Activated CD8-positive, alpha-beta memory T cell treated with anti-CD3 and anti-CD28 coated beads, Interleukin-2, amount 10 ng/mL, durations not matched to agents 7 days and 5 days (primary cell): ENCODE measurements at places on chromosomes 1 and 21.

- DNase-seq, result no peak
These were observed 305.1 kb downstream of the NPHP4 start for GRCh38 chr1:5686925-5687706.

- DNase-seq, result peak; percentile 90
These were observed 4.2 kb upstream of the ECE1 start for GRCh38 chr1:21294266-21294989.

GRCh38 chr1:71422221-71422620 is 341.4 kb upstream of the ZRANB2 start:
- DNase-seq, result no peak

GRCh38 chr1:35598895-35599294 is 25.8 kb downstream of the TFAP2E start:
- DNase-seq, result no peak

GRCh38 chr21:46334351-46335140 is 10.6 kb downstream of the PCNT start:
- DNase-seq, result no peak

DNA sequence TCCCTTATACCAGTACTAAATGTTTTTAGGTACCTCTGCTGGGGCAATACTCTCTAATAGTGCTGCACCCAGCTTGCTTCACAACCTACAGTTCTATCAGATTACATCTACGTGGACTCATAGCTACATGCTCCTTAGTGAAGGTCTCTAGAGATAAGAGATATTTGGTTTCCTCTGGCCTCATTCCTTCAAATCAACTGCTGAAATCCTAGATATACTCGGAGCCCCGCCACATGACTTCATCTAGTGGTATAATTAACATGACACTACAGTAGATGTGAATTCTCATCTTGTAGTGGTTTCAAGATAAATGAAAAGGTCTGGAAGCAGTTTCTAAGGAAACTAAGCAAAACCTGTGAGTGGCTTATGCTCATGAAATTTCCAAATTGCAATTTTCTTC is 115.4 kb downstream of the SMYD2 start:
- no peak for DNase-seq

GRCh38 chr1:149917571-149918144 is at the start of gene SV2A:
SV2A (minus strand) TSS chr1:149917844; CDS start chr1:149913840, 4,004 bp downstream.
- peak; percentile 61 for DNase-seq

- DNase-seq, result no peak
These were observed 119.6 kb downstream of the LRRC53 start for GRCh38 chr1:74392840-74393239.

- no peak for DNase-seq
These were observed 24.2 kb downstream of the ZBTB18 start for GRCh38 chr1:244075247-244075722.

DNA sequence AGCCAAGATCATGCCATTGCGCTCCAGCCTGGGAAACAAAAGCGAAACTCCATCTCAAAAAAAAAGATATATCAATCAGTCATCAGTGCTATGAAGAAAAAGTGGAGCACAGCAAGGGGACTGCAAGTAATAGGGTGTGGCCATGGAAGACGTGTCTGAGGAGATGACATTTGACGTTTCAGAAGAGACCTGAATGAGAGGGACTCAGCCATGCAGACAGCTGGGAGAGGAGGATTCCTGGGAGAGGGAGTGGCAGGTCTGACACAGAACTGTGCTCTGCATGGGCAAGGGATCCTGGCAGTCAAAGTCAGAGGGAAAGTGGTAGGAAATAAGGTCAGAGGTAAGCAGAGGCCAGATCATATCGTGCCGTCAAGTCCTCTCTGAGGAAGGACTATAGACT is 3.3 kb downstream of the LAX1 start:
- no peak for DNase-seq

- no peak for DNase-seq
These were observed 7.6 kb upstream of the EIF4G3 start for GRCh38 chr1:21184276-21184675.

DNA sequence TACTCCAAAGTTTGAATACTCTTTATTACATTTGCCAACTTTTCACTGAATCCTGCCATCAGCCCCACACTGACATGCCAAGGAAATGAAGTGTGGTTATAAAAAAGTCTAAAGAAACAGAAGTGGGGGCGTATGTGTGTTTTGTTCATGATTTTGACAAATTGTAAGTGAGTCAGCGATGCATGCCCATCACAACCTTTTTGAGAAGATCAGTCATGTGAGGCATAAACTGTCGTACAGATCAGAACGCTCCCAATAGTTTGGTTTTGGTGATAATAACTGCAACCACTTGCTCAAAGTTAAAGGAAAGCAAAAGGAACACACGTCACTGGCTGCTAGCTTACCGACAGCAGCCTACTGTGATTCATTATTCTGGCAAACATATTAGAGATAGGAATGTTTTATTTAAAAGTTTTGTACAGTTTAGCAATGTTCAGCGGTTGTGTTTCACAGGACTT is 95.6 kb downstream of the RGS2 start:
- no peak for DNase-seq

- no peak for DNase-seq
These were observed 5.2 kb upstream of the PLA2G2D start for GRCh38 chr1:20124456-20125057.

- DNase-seq, result no peak
These were observed 12.9 kb downstream of the EPB41 start for GRCh38 chr1:28927266-28927647.

- no peak for DNase-seq
These were observed 269.5 kb downstream of the DSCAM start for GRCh38 chr21:40577285-40578043.

GRCh38 chr1:247440001-247440620 is 17.8 kb downstream of the OR2B11 start:
- no peak for DNase-seq

GRCh38 chr21:42829954-42830353 is 49.4 kb downstream of the WDR4 start:
- DNase-seq, result peak; percentile 31

DNA sequence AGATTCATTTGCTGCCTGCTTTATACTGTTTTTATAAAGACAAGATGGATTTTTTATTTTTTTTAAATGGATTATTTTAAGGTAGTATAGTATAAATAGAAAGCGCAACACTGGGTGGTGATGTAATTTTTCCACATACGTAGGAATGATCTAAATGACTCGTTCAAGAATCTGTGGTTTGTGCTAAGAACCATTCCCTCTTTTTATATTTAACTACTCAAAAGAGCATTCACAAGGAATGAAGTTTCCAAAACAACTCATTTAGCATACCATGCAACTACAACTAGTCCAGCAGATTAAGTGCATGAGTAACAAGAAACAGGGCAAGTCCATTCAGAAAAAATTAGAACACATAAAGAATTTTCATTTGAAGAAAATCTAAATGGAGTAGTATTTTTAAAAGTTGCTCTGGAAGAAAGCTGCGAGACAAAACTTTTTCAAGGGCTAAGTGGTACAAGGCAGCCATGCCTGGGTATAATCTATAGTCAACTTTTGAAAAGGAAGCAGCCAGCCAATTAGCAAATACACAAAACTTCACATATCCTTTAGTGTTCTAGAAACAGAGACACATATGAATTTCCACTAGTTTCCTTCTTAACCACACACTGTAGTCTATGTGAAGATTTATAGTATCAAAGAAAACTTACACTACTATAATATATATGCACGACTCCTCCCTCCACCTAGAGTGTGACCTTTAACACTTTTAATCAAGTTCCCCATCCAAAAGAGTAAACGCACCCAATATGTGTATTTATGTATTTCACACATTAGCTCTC is 23.4 kb downstream of the GTF2B start:
- DNase-seq, result no peak

DNA sequence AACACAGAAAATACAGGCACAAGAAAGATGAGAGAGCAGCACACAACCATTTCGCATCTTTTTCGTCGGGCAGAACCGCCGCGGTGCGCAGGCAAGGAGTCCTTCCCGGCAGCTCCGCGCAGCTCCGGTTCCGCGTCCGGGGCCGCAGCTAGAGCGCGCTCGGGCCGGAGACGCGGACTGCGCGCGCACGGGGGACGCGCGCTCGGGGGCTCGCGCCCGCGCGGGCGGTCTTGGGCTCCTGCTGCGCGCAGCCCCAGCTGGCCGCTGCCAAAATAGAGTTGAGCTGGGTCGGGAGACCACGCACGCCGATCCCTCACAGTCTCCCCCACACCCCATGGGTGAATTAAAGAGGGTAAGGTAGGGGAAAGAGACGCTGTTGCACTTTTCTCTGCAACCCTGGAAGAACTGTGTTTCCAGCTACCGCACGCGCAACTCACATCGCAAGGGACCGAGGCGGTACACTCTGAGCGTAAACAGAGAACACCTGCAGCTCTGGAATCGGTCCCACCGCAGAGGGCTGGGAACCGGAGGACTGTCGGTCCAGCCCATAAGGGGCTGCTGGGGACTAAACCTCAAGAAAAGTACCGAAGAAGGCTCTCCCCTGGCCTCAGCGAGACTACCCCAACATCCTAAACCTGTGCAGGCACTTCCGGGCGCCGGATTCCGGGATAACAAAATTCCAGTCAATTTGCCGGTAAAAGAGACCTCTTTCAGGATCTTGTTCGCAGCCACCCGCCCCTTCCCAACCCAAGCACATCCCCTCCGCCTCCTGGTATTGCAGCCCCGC is 1.7 kb downstream of the NR5A2 start:
- no peak for DNase-seq

GRCh38 chr1:202282596-202283283 is 59.0 kb downstream of the UBE2T start:
- DNase-seq, result no peak

DNA sequence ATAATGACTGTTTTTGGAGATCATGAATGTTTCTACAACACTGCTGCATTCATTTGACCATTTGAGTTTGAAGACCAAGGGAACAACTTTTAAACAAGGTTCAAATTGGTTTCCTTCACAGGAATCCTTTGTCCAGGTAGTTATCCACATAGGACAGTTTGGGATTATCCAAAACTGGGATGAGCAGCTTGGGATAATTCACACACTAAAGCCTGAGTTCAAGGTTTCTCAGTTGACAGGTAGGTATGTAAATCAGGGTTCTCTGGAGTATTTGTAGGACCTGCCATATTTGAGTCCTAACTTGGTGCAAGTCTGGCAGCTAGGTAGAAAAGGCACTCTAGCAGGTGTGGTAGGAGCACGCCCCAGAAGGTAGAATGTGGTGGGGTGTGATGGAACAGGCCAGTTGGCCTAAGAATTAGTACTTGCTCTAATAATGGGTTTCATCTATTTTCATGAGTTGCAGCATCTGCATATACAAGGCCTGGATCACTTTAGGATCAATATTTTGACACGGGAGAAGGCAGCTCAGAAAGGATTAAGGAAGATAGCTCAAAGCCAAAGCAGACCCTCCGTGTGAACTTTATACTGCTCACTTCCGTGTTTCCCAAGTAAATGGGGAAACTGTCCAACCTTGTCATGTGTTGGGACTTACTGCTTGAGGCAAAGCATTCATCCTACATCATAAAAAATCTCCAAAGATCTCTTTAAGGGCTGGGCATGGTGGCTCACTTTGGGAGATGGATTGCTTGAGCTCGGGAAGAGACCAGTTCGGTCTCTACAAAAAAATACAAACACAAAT is 14.1 kb upstream of the RAB42 start:
- DNase-seq, result no peak

DNA sequence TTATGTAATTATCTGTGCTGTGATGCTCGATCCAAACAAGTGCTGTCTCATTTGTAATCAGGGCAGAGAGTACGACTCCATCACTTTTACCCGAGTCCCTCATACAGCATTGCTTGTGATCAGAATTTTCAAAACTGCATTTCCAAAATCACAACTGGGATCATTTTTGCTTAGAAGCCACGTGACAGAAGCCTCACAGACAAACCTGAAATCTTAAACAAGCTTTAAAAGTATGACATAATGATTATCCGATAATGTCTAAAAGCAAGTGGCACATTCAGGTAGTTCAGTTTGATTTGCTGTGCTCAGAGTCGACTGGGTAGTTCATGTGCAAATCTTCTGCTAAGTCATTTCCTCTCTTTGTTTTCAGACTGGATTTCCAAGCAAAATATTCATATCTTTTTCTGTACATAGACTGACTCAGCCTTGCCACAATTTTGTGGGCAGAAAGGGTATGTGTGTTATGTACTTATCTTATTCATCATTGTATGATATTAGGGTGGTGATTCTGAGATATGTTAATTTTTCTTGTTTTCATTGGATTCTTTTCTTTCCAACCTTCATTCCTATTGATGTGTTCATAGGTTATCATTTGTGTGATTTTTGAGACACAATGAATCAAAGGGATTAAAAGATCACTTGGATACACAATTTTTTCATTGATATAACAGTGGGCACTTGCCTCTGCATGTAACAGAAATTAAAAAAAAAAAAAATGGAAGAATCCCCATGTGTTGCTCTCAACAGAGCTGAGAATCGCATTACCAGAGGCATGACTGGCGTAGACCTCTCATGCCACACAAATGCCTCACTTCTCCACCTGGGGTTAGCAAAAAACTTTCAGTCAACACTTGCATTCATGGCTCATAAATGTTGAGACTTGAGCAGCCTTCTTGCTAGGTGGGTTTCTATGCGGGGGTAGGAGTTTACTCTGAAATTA is 355.7 kb downstream of the LTN1 start:
- peak; percentile 49 for DNase-seq

GRCh38 chr21:42226626-42227025 is 7.7 kb downstream of the ABCG1 start:
- DNase-seq, result no peak

GRCh38 chr1:151243683-151244216 is 10.8 kb upstream of the PSMD4 start:
- DNase-seq, result no peak

GRCh38 chr1:212858461-212859265 is 588 bp downstream of the FLVCR1 start:
- DNase-seq, result peak; percentile 51

DNA sequence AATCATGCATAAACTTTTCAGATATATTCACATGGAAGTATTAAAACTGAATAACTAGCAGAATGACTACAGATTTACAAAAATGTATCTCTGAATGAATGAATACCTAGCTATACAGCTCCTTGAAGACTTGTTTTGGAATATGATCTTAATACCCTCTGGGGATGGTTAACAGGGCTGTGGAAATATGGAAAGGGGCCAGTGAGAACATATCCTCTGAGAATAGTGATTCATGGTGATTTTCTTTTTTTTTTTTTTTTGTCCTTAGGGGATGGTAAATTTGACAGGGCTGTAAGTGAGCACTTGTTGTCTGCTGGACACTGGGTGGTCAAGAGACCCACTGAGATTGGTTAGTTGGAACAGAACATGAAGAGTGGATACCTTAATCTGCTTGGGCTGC is 80.7 kb upstream of the HP1BP3 start:
- DNase-seq, result no peak

DNA sequence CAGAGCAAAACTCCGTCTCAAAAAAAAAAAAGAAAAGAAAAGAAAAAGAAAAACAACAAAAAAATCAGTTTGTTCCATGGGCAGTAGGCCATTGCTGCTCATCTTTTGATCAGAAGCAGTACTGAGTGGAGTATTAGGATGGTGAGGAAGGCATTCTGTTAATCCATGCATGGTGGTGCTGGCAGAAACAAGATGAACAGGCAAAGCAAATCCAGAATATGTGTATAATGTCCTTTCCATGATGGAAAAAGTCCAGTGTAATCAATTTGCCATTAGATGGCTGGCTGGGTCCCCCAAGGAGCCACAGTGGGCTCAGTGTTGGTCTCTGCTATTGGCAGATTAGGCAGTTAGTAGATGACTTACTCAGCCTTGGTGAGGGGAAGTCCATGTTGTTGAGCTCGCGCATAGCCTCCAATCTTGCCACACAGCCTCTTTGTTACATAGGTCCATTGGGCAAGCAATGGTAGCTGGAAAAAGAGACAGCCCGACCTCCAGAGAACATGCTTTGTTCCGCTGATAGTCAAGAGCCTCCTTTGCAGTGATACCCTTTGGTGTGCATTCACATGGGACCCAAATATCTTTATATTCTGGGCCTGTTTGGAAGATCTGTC is 23.3 kb downstream of the H3-3A start:
- DNase-seq, result no peak
